ENCODE measurements at places on chromosomes 6 and 20.

- DNase-seq: no peak
These were observed 46.4 kb upstream of the CHD6 start for GRCh38 chr20:41664584-41664983.

DNA sequence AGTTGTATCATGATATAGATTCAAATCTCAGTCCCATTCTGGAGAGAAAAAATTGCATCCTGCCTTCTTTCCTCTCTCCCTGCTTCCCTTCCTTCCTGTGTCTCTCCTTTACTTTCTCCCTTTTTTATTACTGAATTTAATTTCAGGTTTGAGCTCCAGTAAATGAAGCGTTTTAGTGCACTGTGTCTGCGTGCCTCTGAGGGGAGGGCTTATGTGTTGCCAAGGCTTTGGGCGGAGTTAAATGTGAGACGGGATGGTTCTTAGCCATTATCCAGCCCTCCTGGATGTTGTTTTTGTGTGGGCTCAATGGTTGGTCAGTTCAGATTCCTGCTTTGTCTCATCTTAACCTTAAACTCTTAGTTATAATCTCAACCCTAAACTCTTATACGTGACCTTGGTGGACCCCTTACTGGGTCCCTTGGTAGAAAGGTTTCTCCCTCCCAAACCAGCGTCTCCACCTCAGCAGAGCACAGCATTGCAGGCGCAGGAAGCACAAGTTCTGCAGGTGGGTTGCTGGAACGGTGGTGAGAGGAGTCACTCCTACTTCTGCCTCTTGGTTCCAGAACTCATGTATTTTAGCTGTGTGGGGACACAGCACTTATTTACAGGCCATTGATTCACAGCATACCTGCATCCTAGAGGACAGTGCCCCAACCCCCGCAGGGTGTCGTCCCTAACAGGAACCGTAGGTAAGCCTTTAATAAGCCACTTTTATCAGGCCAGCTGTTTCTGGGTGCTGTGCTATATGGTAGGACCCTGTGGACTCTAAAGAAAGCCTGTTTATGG lies 68.5 kb downstream of the DNAH8 start:
- no peak for DNase-seq

DNA sequence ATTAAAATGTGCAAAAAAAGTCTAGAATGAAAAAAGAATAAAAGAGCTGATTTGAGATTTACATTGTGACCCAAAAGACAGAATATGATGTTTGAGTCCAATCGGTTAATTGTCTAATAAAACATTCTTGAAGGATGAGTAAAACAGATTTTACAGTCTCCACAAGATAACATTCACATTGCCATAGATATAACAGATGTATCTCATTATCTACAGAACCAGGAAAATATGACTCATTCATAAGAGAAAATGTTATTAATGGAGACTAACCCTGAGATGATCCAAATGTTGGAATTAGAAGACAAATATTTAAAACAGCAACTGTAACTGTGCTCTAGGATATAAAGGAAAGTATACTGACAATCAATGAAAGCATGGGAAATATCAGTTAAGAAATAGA lies 141.7 kb downstream of the RFX6 start:
- DNase-seq: no peak

- no peak for DNase-seq
These were observed 738.1 kb downstream of the HDGFL1 start for GRCh38 chr6:23307516-23307915.

DNA sequence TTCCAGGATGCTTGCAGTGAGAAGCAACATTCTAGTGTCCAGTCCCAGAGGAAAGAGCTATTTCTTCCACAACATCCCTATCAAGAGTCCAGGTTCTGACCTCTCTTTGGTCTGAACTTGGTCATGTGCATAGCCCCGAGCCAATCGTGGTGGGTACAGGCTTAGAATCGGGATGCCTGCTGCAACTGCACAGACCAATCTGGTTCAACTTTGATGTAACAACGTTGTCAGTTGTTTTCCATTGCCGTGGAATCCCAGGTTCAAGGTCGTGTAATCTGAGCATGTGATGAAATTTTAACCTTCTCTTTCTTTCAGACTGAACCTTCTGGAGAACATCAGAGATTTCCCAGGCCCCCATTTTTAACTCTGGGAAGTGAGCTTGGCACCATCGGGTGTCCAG lies 130.5 kb downstream of the ANKRD60 start:
- DNase-seq: no peak

DNA sequence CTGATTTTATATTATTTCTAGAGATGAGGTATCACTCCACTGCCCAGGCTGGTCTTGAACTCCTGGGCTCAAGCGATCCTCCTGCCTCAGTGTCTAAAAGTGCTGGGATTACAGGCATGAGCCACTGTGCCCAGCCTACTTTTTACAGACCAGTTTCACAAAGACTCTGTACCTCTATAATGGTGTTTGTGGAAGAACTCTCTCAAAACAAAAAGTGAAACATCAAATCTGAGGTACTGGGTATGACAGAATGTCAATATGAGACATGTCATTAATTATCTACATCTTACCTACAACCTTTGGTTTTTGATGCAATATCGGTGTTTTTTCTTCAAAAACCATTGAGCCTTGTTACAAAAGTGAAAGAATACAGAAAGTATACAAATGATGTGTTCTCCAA lies 49.4 kb upstream of the MCM9 start:
- DNase-seq: no peak

- no peak for DNase-seq
These were observed 17.1 kb downstream of the SYNJ2 start for GRCh38 chr6:157998707-157999167.

DNA sequence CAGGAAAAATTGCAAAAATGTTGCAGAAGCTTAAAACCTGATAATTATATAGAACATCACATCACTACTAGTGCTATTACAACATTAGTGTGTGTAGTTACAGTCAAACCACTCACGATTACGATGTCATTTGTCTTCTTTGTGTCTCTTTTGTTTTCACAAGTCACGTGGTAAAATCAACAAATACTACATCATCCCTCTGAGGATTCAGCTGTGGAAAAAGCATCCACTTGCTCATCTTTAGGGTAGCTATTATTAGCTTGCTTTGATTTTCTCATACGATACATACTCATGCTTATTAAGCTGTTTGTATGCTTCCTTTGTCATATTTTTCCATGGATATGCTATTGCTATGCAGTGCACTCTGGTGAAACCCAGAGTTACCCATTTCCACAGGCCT lies 22.2 kb upstream of the ATXN1 start:
- DNase-seq: no peak

GRCh38 chr20:38771621-38772020 lies 23.4 kb downstream of the ACTR5 start:
- DNase-seq: no peak

DNA sequence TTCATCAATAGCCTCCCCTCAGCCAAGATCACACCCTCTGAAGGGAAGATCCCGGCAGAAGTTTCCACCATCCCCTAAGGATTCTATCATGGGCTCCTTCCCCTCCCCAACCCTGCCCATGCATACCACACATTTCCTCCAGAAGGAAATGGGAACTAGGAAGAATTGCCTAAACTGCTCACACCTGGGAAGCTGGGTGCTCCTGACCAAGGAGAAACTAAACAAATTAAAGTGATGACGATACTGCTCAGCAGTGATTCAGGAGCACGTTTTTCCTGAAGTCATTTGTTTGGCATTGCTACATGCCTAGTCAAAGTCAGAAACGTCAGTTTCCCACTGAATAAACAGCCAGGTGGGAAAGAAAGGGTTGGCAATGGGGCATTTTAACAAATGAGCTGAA lies 136.1 kb upstream of the CDYL start:
- no peak for DNase-seq

DNA sequence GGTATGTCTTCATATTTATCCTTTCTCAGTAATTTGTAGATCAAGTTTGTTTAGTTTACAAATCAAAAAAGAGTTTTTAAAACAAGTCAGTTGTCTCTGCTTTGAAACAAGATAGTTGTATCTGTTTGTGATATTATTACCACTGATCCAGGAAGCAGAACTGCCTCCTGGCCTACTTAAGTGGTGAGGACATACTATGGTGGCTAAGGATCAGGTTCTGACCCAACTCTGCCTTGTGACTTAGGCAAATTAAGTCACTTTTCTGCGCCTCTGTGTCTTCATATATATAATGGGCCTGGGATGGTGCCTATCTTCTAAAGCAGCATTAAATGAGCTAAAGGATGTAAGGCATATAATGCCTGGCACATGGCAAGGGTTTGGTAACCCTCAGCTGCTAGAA lies 8.7 kb downstream of the ANKS1A start:
- DNase-seq: no peak

- no peak for DNase-seq
These were observed 243.3 kb downstream of the NRN1 start for GRCh38 chr6:5763407-5763806.

DNA sequence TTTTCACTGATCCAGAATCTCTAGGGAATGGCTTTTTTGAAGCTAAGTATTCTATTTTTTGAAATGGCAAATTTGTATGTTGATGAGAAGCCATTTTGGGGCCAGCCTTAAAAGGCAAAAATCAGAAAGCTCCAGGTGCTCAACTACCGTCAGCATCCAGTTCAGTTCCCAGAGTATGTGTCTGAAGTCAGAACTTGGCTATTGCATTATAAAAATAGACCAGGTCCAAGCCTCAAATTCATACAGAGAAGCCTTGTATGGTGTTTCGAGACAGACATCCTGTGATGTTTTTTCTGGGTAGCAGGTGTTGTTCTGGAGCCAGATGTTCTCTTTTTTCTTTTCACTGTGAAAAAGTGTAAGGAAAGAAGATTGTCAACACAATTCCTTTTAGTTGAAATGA lies 68.2 kb downstream of the CCN2 start:
- DNase-seq: no peak

- no peak for DNase-seq
These were observed 126.9 kb upstream of the TIAM2 start for GRCh38 chr6:154868143-154868594.

DNA sequence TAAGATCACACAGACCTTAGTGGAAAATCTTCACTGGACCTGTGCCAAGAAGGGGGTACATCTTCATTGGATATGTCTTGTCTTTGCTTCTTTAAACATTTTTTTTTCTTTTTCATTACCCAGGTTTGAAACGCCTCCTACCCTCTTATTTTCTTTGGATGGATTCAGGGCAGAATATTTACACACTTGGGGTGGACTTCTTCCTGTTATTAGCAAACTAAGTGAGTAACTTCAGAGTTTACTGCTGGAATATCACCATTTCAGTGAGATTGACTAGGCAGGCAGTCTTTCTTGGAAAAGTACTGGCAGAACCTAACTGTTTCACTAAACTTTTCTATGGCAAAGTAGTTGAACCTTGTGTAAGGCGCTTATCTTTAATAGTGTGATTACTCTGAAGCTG lies 47.0 kb downstream of the ENPP1 start:
- no peak for DNase-seq

DNA sequence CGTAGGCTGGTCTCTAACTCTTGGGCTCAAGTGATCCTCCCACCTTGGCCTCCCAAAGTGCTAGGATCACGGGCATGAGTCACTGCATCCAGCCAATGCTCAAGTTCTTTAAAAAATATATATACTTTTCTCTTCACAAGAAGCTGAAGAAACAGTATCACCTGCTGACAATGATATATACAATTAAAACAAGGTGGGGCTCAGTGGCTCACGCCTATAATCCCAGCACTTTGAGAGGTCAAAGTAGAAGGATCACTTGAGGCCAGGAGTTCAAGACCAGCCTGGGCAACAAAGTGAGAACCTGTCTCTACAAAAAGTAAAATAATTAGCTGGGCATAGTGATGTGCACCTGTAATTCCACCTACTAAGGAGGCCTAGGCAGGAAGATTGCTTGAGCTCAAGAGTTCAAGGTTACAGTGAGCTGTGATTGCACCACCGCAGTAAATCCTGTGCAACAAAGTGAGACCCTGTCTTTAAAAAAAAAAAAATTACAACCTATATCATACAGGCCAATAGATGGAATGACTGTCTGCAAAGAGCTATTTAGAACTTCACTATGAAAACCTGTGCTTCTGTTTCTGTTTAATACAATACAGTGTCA lies 36.4 kb downstream of the MBOAT1 start:
- DNase-seq: no peak

- no peak for DNase-seq
These were observed 8.1 kb downstream of the SYCP2 start for GRCh38 chr20:59925359-59925758.

GRCh38 chr6:129490521-129491255 lies 219.3 kb downstream of the ARHGAP18 start:
- DNase-seq: peak; percentile 60

DNA sequence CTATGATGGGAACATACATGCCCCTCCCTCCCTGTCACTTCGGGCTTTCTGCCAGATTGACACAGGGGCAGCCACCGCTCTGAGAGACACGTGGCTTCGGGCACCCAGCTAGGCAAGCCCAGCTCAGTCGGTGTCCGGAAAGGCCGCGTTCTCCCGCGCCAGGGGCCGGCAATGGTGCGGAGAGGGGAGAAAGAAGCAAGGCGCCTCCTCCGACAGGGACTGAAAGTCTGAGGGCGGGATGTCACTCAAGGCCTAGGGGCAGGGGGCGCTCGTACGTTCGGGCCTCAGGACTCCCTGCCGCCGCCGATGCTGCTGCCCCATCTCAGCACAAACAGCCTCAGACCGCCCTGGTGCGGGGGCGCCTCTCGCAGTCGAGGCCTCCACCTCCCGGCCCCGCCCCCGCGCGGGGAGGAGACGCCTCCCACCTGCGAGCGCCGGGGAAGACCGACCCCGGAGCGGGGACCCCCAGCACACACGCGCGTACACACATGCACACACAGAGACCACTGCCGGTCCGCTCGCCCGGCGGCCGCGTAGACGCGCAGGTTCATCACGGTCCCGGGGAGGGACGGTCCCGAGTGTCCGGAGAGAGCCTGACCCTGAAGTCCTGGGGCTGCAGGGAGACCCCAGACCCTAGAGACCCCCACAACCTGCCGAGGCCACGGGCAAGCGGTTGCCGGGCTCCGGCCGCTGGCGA lies 1.9 kb downstream of the GRM4 start:
- DNase-seq: peak; percentile 45

- no peak for DNase-seq
These were observed 62.7 kb upstream of the ZNF133 start for GRCh38 chr20:18225632-18226031.

DNA sequence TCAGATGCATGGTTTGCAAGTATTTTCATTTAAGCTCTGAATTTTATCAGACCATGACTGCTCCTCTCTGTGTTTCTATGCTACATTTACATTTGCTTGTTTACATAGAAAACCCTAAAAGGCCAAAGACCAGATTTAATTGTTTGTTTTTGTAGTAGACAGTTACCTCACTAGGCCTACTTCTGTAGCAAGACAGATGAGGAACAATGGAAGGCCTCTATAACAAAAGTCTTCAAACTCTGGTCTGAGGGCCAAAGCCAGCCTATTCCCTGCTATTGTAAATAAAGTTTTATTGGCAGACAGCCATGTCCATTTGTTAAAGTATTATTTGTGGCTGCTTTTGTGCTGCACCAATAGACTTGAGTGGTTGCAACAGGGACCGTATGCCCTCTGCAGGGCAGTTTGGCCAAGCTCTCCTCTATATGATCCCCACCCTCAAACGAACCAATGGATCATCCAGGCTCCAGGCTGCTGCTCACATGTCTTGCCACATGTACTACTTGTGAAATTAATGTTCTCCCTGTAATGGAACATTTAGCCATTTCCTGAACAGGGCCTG lies 182.0 kb downstream of the DOK5 start:
- DNase-seq: no peak
